ENCODE measurements at places on chromosomes 5 and 9.

- no peak for DNase-seq
- H3K27ac ChIP-seq = no peak overlapping the region
- no peaks in the 10 kb centered on the region for H3K4me1 ChIP-seq
- H3K36me3 ChIP-seq = no peaks in the 10 kb centered on the region
- H3K4me3 ChIP-seq = no peak overlapping the region
These were observed 32.3 kb upstream of the ADAMTS2 start for GRCh38 chr5:179377421-179378115.

- H3K27me3 ChIP-seq = no peaks in the 10 kb centered on the region
- H3K36me3 ChIP-seq = no peaks in the 10 kb centered on the region
- peak overlapping the region; percentile 69 for H3K4me3 ChIP-seq
These were observed 2.7 kb downstream of the EEIG1 start for GRCh38 chr9:127977884-127978647.

- peak overlapping the region; percentile 57 for H3K4me3 ChIP-seq
- H3K27me3 ChIP-seq = no peaks in the 10 kb centered on the region
- H3K27ac ChIP-seq = peak overlapping the region; percentile 95
These were observed 32.5 kb downstream of the GSN start for GRCh38 chr9:121300283-121301119.

GRCh38 chr5:5671823-5672222 lies 249.3 kb downstream of the ICE1 start:
- no peaks in the 10 kb centered on the region for H3K4me1 ChIP-seq
- H3K4me3 ChIP-seq = no peak overlapping the region
- DNase-seq = no peak
- no peak overlapping the region for H3K27ac ChIP-seq

GRCh38 chr9:12819436-12820185 lies 44.8 kb downstream of the LURAP1L start:
- H3K36me3 ChIP-seq = no peaks in the 10 kb centered on the region
- H3K27ac ChIP-seq = peak overlapping the region; percentile 58
- no peaks in the 10 kb centered on the region for H3K27me3 ChIP-seq
- peaks cover 52% of the 10 kb centered on the region for H3K4me1 ChIP-seq
- DNase-seq = no peak
- no peak overlapping the region for H3K4me3 ChIP-seq

Data from tibial artery (tissue), 4 donors.